ENCODE measurements at places on chromosomes 5 and 9.

- peak; percentile 16 for DNase-seq
Measured at GRCh38 chr5:37248970-37249814, at the start of gene CPLANE1. Gene CPLANE1 (minus strand): TSS chr5:37249376. CDS start chr5:37247698, 1,678 bp downstream.

DNA sequence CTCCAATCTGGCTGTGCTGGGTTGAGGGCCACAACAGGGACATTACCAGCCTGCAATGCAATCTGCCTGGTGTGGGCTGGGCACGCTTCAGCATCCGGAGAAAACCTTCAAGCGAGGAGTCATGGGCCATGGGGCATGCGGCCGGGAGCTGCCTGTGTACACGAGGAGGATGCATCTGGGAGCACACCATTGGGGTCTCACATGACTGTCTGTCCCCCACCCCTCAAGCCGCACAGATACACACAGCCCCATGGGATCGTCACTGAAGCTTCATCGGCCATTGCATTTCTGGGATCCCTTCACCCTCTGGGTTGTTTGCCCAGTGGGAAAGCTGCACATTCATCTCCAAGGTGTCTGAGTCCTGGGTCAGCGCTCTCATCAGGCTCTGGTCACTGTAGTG, 9.9 kb downstream of the LCN1 start:
- DNase-seq, result no peak

- no peak for DNase-seq
Measured at GRCh38 chr9:37350486-37351190, 71.9 kb upstream of the GRHPR start.

- no peak for DNase-seq
Measured at GRCh38 chr9:121633119-121633714, 18.2 kb upstream of the DAB2IP start.

DNA sequence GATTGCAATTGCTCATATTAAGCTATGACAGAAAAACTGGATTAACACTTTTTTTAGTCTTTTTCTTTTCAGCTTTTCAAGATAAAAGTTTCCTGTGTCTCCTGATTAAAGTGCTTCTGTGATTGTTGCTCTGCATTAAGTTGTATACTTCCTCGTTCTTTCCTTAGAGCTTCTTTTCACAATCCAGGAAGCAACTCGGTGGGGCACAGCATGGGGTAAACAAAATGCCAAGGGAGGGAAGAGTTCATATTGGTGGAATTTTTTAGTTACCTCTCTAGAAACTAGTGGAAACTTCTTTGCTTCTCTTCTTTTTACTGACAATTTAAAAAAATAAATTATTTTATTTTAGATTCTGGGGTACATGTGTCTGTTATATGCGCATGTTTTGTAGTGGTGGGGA, 37.8 kb upstream of the ARRDC3 start:
- DNase-seq, result no peak

- DNase-seq, result no peak
Measured at GRCh38 chr9:34430843-34431437, 27.4 kb downstream of the FAM219A start.

DNA sequence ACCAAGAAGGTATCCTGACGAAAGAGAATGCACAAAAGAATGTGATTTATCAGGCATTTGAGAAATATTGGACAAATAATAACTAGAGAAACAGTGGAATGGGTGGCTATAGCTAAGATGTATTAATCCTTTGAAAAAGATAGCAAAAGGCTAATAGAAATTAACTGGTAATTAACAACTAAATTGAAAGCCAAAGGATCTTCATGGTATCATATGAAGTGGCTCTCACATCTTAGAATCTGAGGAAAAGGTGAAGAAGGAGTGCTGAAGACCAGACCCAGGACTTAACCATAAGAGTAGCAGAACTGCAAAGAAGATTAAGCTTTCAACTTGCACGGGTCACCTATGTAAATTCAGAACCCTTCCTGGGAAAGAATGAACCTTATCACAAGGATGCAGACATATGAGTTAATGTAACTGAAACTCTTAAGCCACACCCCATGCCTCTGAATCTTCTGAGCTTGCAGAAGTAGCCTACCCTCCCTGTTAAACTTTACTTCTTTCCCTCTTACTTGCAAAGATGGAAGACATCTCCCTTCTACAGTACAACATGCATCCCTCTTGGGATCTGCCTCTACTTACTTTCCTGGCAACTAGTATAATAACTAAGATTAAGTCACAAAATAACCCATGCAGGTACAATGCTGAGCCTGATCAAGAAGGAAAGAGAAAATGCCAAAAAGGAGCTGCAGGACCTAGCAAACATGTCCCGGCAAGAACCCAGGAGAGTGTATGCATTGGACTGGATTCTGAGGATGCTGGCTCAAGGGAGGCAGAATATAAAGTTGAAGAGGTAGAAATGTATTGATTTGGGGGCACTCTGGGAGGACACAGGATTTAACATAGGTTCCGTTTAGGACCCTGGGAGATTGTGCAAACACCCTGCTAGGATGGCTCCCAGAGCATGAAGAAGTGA, 395.5 kb upstream of the SLC30A5 start:
- DNase-seq, result no peak

GRCh38 chr5:142425286-142426065, 100.7 kb upstream of the SPRY4 start:
- no peak for DNase-seq
